ENCODE measurements at places on chromosomes 13 and 19. TPM values are rescaled to one million over a fixed set of nuclear protein-coding genes. Genes with fewer than 3 reads are reported as not detected.

Gene MYO1F
- total RNA-seq: 0.39 TPM

Gene CHMP2A
- 195 TPM for total RNA-seq

Gene ADGRL1
- 8.7 TPM for total RNA-seq

Gene GAPDHS
- total RNA-seq: 0.19 TPM

Gene SIGLECL1
- not detected for total RNA-seq

Gene ZFR2
- 0.36 TPM for total RNA-seq

Gene ERICH4
- not detected for total RNA-seq

Gene ARHGAP45
- 5.6 TPM for total RNA-seq

Gene RAB20
- total RNA-seq: 1.9 TPM

Gene NKPD1
- 0.56 TPM for total RNA-seq

Gene TTYH1
- not detected for total RNA-seq

Gene TUBB4A
- 8.1 TPM for total RNA-seq

Gene ADAT3
- 4.8 TPM for total RNA-seq

Gene THAP8
- 7.2 TPM for total RNA-seq

Gene HOMER3
- total RNA-seq: 28.1 TPM

Gene FBN3
- total RNA-seq: not detected

Gene COG3
- total RNA-seq: 10.9 TPM

Gene TNNT1
- total RNA-seq: 136 TPM

Gene DPY19L3
- total RNA-seq: 15.7 TPM

Gene ZNF112
- total RNA-seq: 2.6 TPM

Gene ZNF71
- 12.3 TPM for total RNA-seq

Gene BST2
- total RNA-seq: not detected

Gene RANBP3
- total RNA-seq: 44.8 TPM

Gene GFY
- total RNA-seq: 0.17 TPM

Gene IL11
- 11.3 TPM for total RNA-seq

Gene PLVAP
- total RNA-seq: not detected

Gene GAS6
- 8.3 TPM for total RNA-seq

Gene PBX4
- total RNA-seq: 1.3 TPM

Gene SMIM17
- total RNA-seq: 0.11 TPM

Gene RXFP2
- total RNA-seq: not detected

Gene PLPP2
- 101 TPM for total RNA-seq

Gene FUT1
- 0.11 TPM for total RNA-seq

Gene ZNF155
- total RNA-seq: 2.9 TPM

Gene CDC42EP5
- not detected for total RNA-seq

Gene ZNF433
- total RNA-seq: not detected
